ENCODE measurements at places on chromosomes 6 and 20.

DNA sequence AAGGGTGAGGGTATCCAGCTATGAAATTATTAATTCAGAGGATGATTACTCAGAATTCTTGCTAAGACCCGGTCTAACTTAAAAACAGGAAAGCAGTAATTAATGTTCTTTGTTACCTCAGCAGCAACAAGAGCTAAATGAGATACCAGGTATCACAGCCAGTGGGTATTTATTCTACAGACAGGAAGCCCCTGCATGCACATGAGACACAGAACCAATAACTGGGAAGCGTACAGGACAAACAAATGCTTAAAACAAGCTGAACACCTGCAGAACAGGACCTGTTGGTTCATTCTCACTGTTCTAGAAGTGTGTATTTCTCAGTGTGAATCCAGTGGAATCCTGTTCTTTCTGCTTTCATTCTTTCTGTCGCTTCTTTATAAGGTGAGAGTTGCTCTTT lies 30.9 kb downstream of the SCML4 start:
- DNase-seq = no peak

- no peak for DNase-seq
Measured at GRCh38 chr20:61558726-61559125, 306.7 kb downstream of the CDH4 start.

DNA sequence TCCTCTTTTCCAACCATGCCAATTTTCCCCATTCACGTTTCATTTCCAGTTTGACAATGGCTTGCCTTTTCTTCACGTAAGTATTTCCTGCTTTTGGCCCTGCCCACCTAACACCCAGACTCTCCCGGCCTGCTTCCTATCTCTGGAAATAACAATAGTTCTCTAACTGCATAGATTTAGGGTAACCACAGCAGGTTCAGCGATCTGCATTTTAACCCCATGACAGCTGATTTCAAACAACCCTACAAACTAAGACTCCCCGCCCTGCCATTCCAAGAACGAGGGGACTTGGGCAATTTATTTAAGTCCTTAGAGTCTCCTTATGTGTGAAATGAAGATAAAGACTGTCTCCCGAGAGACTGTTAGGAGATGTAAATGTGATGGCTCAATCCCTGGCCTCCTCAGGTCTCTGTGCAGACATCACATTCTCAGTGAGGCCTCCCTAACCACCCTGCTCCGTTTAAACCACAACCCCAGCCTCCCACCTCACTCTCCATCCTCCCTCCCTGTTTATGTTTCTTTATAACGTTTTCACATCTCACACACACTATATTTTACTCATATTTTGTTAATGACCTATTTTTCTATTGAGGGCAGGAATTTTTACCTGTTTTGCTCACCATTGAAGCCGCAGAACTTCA lies 134.8 kb downstream of the GJA10 start:
- DNase-seq = no peak

DNA sequence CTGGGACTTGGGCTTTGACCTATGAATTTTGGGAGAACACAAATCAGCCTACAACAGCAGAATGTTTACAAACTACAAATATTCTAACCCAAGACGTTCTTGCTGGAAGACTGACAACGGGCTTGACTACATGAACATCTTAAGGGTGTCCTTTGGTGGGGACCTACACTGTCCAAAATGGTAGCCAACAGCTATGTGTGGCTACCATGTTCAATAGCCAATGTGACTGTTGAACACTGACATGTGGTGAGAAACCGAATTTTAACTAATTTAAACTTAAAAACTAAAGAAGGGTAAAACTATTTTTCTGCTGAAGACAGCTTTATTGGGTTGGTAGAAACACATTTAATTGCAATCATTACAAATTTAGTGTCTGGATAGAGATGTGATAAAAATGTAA lies 30.1 kb downstream of the LINC00237 start:
- no peak for DNase-seq

GRCh38 chr6:136103763-136104311 lies 146.3 kb downstream of the MTFR2 start:
- no peak for DNase-seq

GRCh38 chr6:101257163-101257562 lies 136.3 kb upstream of the GRIK2 start:
- DNase-seq = no peak

- DNase-seq = no peak
Measured at GRCh38 chr6:16539086-16539931, 222.0 kb downstream of the ATXN1 start.

GRCh38 chr6:5673019-5673790 lies 333.5 kb downstream of the NRN1 start:
- no peak for DNase-seq

- no peak for DNase-seq
Measured at GRCh38 chr20:19727251-19727847, 30.7 kb upstream of the RIN2 start.

GRCh38 chr6:147063469-147064031 lies 140.7 kb upstream of the STXBP5 start:
- no peak for DNase-seq

DNA sequence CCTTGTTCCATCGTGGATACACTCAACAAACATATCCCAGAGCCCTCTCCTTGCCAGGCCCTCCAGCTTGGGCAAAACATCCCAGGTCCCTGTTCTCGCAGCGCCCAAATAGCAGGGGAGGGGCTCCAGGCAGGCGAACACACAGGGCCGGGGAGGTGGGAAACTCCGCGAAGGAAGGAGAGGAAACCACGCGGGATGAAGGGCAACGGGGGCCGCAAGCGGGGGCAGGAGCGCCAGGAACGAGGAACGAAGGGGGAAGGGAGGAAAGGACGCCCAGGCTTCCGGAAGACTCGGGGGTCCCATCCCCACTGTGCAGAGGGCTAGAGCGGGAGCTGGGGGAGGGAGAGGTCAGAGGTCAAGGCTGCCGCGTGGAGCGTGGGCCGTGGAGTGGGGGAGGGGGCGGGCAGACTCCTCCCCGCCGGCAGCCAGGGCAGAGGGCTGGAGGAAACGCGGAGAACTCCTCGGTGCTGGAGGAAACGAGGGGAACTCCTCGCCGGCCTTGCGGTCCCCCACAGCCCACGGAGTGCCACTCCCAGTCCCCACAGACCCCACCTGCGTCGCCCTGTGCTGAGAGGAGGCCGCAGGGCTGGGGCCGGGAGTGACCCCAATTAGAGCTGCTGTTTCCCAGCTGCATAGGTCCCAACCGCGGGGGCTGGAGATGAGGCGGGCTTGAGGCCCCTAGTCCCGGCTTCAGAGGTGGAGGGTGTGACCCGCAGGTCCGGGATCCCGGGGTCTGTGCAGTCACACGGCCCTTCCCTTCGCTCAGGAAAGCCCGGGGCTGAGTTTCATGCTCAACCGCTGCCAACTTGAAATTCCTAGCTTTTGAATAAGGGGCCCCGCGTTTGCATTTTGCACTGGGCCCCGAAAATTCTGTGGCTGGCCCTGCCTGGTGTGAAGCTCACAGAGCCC lies 1.2 kb upstream of the RBM38 start:
- no peak for DNase-seq

GRCh38 chr20:47358672-47359529 lies 2.4 kb upstream of the ZMYND8 start:
- no peak for DNase-seq

DNA sequence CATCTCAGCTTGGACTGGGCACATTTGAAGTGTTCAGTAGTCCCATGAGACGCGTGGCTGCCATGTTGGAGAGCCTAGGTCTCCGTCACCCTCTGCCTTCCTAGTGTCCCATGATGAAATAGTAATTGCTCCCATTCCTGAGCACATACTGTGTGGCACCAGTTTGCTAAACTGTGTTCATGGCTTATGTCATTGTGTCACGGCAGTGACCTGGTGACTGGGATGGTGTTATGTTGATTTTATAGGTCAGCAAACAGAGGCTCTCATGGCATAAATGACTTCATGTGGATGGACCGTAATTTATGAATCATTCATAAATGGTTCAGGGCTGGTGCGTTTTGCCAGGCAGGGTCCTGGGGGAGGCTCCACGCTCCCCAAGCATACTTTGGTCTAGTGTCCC lies 3.8 kb downstream of the BCAS4 start:
- DNase-seq = no peak

GRCh38 chr6:9523462-9523861 lies 891.4 kb downstream of the TFAP2A start:
- no peak for DNase-seq

- DNase-seq = no peak
Measured at GRCh38 chr20:10429443-10429981, 4.5 kb downstream of the MKKS start.

DNA sequence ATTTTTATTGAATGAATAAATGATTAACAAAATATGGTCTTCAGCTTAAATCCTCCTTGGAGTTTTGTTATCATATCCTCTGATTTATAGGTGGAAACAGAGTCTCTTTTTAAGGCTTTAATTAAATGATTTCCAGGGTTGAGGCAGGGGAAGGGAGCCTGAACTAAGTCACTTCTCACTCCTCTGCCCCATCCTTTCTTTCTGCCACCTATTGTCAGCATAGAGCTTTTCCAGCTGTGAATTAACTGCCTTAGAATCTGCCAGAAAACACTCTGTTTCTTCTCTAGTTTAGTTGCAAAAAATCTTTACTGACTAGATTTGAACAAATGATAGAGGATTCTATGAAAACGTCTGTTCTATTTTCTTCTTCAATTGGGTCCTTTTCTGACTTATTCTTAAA lies 9.8 kb downstream of the OGFRL1 start:
- no peak for DNase-seq

Data from stimulated activated CD8-positive, alpha-beta memory T cell treated with anti-CD3 and anti-CD28 coated beads, Interleukin-4, amount 100 ng/mL, for 1 hour (primary cell).